ENCODE measurements at places on chromosomes 16 and 17.

GRCh38 chr17:7229504-7229903 is 4.8 kb downstream of the DVL2 start:
- no peak for DNase-seq

GRCh38 chr17:14826358-14826757 is 438.8 kb downstream of the PMP22 start:
- DNase-seq, result no peak

DNA sequence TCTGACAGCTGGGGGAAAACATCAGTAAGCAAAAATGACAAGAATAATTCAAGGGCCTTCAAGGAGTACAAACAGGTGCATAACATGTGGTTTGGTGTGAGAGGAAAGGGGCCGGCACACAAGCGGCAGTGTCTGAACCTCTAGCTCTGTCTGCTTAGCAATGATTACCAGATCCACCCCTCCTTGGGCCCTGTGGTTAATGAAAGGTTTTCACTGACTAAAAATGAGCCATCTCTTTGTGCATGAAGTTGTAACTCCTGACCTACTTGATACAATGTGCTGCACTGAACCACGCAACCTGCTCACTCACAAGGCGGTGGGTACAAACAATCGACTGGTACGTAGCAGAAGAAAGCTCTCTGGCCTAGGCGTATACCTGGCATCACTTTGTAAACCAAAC is 15.1 kb downstream of the FAM117A start:
- DNase-seq, result peak; percentile 44

- DNase-seq, result no peak
Measured at GRCh38 chr17:67657596-67657995, 60.1 kb upstream of the NOL11 start.

- DNase-seq, result no peak
Measured at GRCh38 chr16:27722207-27722606, 172.3 kb downstream of the KATNIP start.

GRCh38 chr17:42543190-42544079 is 7.4 kb downstream of the NAGLU start:
- no peak for DNase-seq

- no peak for DNase-seq
Measured at GRCh38 chr16:68313116-68313515, 2.3 kb downstream of the PRMT7 start.

DNA sequence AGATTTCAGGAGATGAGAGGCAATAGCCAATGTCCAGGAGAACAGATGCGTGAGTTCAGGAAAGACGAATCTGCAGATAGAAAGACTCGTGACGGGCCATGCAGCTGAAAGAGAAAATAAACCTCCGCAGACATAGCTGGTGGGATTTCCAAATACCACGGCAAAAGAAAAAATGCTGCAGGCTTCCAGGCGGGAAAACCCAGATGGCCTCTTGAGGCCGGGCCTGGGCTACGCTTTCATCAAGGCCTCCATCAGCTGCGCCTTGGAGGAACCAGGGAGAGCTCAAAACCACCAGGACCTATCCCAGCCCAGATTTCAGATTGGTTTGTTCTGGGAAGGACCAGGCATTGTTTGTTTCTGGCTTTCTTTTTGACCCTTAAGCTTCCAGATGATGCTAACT is 16.7 kb downstream of the CCDC40 start:
- no peak for DNase-seq

DNA sequence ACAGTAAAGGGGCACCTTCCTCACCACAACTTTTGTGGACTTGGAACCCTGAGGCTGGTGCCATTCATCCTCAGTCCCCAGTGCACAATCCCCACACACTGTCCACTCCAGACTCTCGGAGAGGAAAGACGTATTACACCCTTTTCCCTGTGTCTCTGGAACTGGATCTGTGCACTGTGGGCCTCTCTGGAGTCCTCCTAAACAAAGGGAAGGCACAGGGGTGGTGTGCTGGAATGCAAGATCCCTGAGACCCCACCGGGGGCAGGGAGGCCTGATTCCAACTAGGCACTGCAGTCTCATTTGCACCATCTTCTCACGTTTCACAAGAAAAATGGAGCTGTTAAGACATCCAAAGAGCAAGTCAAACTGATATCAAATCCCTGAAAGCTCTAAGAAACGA is 89.8 kb downstream of the USP31 start:
- no peak for DNase-seq

- peak; percentile 79 for DNase-seq
Measured at GRCh38 chr17:74368341-74369081, 1.2 kb downstream of the GPR142 start.

DNA sequence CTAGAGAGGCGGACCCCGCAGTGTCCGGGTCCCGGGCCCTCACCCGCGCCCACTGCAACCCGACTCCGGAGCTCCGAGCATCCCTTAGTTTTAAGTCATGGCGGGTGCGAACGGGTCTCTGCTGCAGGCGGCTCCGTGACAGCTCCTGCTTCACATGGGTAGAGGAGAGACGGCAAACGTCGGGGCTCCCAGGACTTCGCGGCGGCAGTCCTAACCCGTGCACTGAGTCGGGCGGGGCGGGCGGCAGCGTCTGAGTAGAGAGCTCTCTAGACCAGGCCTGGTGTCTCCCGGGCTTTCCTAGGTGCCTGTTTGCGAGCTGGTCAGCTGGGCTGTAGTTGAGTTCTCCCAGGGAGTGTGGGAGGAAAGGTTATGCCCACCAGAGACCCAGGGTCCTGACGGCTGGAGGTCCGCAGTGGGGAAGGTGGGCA is 345 bp downstream of the TSC2 start:
- DNase-seq, result no peak

DNA sequence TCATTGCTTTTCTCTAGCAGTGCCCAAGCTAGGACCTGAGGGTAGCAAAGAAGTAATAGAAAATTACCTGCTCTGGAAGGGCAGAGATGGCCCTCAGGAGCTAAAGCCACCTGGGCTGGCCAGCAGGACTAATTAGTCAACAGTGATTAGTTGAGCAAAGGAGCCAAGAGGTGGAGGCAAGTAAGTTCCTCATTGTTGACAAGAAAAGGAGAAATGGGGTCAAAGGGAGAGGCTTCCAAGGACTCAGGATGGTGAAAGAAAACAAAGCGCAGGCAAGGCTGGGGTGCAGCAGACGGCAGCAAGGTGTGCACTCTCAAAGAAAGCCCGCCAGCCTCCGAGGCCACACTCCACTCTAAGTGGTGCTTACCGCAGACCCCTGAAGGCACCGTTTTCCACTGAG is 44.6 kb downstream of the CMTM4 start:
- no peak for DNase-seq

DNA sequence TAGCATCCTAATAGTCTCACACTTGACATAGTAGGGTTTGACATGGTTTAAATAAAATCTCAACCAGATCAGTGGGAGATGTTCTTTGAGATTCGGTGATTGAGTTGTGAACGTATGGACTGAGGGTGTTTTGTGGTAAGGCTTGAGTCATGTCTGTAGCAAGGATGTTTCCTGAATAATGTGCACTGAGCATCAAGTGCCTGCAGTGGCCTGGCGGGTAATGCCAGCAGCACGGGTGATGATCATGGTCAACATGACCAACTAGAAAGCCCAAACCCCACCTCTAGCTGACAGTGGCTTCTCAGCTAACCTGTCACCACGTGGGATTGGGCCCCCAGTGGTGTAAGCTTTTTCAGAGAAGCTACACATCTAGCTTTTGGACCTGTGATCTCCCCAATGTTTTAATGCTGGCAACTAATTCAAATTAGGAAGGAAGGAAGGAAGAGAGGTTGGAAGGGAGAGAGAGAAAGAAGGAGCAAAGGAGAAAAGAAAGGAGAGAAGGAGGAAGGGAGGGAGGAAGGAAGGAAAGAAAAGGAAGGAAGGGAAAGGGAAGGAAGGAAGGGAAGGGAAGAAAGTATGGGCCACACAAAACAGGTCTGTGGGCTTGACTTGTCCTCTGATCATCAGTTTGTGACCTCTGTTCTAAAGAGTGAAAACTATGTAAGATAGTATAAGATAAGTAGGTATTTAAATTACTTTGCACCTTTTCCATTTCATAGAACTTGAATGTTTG is 55.4 kb downstream of the WWOX start:
- no peak for DNase-seq

Data from GM12891 (cell line).